ENCODE measurements at places on chromosomes 6 and 20.

GRCh38 chr6:15880262-15880973 lies 217.6 kb upstream of the DTNBP1 start:
- no peak for DNase-seq

- no peak for DNase-seq
Observed at GRCh38 chr6:21636876-21637275, 43.3 kb downstream of the SOX4 start.

DNA sequence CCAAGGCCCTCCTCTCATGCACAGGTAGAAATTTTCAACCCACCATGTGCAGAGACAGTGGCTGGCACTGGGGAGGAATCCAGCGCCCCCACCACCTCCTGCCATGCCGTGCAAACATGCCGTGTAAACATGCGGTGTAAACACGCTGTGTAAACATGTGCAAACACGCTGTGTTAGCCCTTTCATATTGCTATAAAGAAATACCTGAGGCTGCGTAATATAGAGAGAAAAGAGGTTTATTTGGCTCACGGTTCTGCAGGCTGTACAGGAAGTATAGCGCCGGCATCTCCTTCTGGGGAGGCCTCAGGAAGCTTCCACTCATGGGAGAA lies 218.3 kb downstream of the TAF4 start:
- no peak for DNase-seq

- DNase-seq = no peak
Observed at GRCh38 chr20:38499366-38499765, 26.7 kb downstream of the RALGAPB start.

DNA sequence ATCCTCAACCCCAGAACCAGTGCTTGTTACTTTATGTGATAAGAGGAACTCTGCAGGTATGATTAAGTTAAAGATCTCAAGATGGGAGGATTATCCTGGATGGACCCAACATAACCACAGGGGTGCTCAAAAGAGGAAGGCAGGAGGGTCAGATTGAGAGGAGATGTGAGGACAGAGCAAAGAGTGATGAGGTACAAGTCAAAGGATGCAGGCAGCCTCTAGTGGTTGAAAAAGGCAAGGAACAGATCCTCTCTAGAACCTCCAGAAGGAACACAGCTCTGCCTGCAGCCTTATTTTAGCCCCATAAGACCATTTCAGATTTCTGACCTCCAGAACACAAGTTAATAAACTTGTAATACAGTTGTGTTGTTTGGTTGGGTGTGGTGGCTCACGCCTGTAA lies 41.2 kb downstream of the PDSS2 start:
- DNase-seq = no peak

DNA sequence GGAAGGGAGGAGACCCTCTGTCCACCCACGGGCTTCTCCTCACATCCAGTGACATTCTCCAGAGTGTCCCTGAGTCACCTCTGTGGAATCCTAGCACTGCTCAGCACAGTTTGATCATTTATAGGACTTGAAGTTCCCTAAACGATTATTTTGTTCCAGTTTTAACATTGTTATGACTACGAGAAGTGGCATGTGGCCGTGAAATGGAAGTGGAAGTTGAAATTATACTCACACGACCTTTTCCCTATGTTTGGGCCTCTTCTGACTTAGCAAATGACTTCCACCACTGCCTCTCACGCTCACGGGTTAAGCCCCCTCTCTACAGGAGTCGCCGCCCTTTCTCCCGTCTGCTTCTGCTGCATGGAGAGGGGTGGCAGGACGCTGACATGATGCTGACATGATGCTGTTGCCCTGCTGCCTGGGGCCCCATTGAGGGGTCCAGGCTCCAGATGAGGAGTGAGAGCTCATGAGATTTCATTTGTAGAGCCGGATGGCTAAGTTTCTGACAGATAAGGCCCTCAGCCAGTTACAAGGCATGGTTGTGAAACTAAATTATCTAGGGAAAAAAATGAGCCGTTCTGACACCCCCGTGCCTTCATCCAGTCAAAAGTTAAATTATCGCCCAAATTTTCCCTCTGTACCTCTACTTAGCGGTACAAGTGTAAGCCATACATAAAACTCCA lies 153.6 kb upstream of the UST start:
- DNase-seq = no peak

- no peak for DNase-seq
Observed at GRCh38 chr6:40293060-40293459, 294.1 kb downstream of the LRFN2 start.

DNA sequence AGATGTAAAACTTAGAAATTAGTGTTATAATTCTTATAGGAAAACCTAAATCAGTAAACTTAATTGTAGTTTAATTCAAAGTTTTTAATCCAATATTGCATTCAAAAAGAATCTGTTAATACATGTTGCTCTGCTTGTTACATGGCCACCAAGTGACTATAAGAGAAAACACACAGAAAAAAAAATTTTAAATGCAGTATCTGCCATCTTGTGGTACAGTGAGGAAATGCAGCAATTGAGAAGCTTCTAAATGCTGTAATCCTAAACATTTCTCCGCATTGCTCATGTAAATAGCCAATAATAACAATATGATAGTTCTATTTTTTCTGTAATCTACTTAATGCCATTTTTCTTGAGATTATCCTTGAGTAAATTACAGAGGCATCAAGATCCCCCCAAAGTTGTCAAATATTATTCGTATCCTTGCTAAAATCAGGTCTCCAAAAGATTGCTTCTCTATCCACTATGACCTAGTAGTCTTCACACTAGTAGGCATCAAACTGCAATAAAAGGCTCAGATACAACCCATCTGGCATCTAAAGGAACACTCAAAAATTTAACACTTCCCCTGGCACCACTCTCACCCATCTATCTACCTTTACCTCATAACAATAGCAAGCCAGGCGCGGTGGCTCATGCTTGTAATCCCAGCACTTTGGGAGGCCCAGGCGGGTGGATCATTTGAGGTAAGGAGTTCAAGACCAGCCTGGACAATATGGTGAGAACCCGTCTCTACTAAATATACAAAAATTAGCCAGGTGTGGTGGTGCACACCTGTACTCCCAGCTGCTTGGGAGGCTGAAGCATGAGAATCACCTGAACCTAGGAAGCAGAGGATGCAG lies 34.6 kb downstream of the HDAC2 start:
- no peak for DNase-seq

- DNase-seq = no peak
Observed at GRCh38 chr6:24524329-24524728, 29.6 kb downstream of the ALDH5A1 start.
